HEK293T (cell line): ENCODE measurements at places on chromosomes 12 and 14.

DNA sequence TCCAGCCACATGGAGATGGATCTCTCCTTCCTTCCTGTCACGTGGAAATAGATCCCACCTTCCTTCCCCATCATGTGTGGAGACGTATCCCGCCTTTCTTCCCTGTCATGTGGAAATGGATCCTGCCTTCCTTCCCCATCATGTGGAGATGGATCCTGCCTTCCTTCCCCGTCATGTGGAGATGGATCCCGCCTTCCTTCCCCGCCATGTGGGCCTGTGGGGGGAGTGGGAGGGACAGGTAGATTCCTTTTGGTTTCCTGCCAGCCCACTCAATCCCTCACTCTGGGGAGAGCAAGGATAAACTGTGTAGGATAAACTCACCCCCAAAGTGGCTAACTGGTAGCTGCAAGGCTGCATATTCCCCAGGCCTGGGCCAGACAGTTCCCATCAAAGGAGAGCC, 31.7 kb upstream of the TDRD9 start:
- DNase-seq, result no peak

GRCh38 chr14:29587761-29588470, 339.7 kb downstream of the PRKD1 start:
- DNase-seq, result no peak

DNA sequence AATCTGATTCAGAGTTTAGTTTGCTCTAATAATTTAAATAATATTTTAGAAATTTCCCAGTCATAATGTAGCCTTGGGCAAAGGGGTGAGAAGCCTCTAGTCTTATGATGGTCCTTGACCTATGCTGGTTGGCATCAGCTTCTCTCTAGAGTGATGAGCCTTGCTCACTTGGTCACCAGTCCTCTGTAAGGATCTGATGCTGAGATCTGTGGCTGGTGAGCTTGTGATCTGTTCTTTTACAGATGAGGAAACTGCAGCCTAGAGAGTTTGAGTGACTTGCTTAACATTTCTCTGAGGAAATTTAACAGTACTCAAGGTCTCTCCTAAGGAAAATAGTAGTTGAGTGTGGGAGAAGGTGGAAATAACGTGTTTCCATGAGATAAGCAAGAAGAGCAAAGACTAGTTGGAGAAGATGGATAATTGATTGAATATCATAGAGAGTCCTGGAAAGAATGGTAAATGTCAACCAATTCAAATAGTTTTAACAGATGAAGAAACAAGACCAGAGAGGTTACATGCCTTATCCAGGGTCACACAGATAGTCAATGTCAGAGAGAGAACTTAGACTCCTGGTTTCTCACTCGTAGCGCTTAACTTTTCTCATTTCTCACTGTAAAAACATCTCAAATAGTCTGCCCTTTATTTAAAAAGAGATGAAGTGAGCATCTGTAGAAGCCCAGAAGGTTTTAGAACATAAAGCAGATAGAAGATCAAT, 89.7 kb upstream of the ETV6 start:
- DNase-seq, result no peak

- DNase-seq, result no peak
These were observed 10.1 kb downstream of the LTB4R start for GRCh38 chr14:24321212-24321975.

- DNase-seq, result no peak
These were observed 31.7 kb upstream of the ARL1 start for GRCh38 chr12:101439236-101439635.

DNA sequence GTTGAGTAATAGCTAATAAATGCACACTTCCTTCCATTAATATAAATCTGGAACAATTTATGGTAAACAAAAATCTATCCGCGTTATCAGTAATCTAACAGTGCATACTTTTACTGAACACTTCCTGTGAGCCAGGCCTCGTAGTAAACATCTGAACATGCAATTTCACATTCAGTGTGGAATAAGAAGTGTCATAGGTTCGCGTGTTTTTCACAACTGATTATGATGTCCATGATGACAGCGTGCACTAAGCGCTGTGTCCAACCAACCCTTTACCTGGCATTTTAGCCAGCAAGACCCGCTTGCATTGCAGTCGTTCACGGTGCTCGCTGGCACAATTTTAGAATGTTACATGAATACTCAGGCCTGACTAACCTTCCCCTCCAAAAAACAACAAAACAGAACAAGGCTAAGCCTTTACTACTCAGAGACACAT, 2.1 kb downstream of the PNMA1 start:
- DNase-seq, result no peak

DNA sequence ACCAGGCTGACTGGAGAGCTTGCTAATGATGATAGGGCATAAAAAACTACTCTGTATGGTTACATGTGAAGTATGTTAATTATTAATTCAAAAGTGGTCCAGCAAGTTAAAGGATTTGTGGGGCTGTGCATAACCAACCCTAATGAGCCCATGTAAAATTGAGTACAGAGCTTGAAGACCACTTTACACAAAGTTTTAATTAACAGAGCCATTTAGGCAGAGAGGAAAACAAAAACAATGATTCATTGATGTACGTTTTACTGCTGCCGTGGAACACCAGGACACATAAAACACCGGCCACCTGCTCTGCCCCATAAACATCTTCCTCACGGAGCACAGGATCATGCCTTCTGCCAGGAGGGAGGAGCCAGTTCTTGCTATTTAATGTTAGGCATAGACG, 83.5 kb downstream of the RIMBP2 start:
- DNase-seq, result no peak

GRCh38 chr12:109020796-109021380, at the start of gene SVOP:
Gene SVOP (minus strand): TSS chr12:109021068. CDS start chr12:109020868, 200 bp downstream.
- peak; percentile 90 for DNase-seq

DNA sequence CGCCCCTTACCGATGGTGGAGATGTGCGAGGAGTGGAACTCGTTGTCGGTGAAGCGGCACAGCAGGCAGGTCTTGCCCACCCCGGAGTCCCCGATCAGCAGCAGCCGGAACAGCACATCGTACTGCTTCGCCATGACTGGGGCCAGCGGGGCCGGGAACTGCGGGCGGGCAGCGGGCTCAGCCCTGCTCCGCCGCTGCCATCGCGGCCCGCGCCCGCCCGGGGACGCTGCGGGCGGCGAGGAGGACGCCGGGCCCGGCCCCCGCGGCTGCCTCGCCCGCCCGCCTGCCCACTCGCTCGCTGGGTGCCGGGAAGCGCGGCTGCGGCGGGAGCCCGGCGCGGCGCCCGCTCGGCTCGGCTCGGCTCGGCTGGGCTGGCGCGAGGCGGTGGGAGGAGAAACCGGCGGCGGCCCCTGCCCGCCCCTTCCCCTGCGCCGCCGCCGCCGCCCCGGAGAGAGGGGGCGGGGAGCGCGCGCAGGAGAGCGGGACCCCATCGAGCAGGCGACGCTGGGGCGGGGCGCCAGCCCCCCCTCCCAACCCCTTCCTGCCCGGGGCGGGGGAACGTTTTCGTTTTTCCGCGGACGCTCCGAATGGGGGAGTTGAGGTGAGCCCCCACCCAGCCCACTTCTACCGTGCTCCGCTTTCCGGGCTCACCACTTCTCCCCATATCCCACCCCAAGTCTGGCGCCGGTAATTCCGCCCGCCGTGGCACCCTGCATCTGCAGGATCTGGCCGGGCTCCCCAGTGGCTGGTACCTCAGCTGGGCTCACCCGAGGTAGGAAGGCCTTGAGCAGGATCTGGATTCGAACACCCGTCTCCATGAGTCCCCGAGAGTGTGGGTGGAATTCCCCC, at the start of gene RAB15:
Gene RAB15 (minus strand): TSS at position 394 of the 849 bp plus-strand sequence. CDS start 260 bp downstream, at position 134.
- peak; percentile 62 for DNase-seq

DNA sequence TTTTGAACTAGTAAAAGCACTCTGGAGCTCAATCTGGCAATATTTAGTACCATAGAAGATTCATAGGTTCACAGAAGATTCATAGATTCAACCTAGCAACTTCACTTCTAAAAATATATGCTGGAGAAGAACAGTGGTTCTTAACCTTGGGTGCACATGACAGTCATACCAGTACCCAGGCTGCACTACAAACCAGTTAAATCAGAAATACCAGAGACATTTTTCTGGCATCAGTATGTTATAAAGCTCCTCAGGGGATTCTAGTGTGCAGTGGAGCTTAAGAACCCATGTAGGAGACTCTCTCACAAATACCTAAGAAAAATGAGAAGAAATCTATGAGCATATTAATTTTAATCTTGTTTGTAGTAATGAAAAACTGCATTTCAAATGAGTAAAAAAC, 46.6 kb downstream of the CNTN1 start:
- no peak for DNase-seq

GRCh38 chr12:72209086-72209485, 63.1 kb upstream of the TRHDE start:
- DNase-seq, result no peak
